Peyer's patch (tissue), 4 donors: ENCODE measurements at places on chromosomes 4 and X.
A peak's percentile ranks its signal among the peaks of the same experiment; 100 is the strongest.

DNA sequence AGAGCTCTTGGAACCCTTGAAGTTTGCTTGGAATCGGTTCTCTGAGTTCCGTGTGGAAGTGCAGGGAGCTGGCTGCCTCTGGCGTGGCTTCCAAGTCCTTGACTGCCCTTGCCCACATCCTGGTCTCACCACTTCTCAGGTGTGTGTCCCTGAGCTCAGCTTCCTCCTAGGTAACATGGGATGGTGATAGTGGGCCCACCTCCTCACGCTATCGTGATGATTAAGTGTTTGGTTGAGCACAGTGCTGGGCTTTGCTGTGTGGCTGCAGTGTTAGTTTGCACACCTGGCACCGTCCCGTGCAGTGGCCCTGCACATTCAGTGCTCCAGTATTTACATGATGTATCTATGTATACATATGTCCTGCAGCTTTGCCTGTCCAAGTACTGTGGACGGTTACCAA lies 81.5 kb downstream of the CLDN34 start:
- no peak for DNase-seq

GRCh38 chrX:44996277-44996676 lies 123.3 kb downstream of the KDM6A start:
- no peak for DNase-seq

- peak; percentile 59 for DNase-seq
These were observed 84.6 kb downstream of the RELL1 start for GRCh38 chr4:37601531-37601930.

- DNase-seq, result no peak
These were observed 119.8 kb downstream of the PPARGC1A start for GRCh38 chr4:23770011-23770410.

- DNase-seq, result no peak
These were observed 200.4 kb downstream of the AFAP1 start for GRCh38 chr4:7739077-7739917.

DNA sequence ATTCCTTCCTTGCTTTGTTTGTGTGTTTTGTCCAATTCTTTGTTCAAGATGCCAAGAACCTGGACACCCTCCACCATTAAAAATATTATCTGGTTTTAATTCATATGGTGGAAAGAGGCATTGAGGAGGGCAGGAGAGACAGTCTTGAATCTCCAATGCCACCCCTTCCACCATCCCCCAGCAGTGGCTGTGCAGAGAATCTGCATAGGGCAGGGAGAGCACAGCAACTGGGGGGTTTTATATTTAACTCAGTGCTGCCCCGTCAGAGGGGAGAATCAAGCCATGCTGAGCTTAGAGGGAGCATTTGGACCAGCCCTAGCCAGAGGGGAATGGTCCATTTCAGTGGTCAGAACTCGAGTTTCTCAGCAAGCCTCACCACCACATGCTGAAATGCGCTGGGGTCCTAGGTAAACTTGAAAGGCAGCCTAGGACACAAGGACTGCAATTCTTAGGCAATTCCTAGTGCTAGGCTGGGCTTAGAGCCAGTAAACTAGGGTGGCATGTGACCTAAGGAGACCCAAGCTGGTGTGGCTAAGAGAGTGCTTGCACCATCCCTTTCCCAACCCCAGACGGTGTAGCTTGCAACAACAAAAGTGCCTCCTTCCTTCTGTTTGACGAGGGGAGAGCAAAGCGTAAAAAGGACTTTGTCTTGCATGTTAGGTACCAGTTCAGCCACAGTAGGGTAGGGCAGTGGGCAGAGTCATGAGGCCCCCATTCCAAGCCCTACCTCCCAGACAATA lies 34.2 kb downstream of the CCDC158 start:
- DNase-seq, result no peak

GRCh38 chr4:109389369-109390114 lies 44.1 kb upstream of the SEC24B start:
- no peak for DNase-seq

- DNase-seq, result no peak
These were observed 23.4 kb upstream of the G3BP2 start for GRCh38 chr4:75696581-75696980.

DNA sequence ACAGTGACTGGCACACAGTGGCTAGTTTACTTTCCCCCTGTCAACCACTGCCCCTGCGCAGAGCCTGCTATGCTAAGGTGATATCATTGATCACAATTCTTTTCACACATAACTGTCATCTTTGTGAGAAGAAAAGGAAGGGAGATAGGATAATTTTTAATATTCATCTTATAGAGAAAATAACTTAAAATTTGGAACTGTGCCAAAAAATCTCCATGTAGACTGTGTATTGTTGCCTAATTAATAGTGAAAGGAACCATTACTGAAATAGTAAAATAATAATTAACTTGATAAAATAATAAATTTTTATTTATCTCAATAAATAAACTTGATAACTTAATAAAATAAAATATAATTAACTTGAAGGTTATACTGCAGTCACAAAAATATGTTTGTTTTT lies 1069.4 kb downstream of the C4orf33 start:
- DNase-seq, result no peak

DNA sequence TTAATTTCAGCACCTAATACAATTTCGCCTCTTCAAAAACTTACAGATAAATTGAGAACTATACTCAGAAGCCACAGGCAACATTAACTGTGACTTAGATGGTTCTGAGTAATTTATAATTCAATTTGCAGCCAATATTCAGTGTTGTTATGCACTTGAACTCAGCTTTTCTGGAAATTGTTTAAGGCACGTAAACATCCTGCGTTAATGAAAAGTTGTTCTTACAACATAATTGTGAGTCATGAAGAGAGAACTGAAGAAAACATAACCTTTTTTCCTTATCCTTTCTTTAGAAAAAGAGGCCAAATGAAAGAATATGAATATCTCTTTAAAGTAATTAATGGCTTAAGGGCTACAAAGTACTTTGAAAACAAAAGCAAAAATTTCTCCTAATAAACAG lies 16.6 kb upstream of the H2AZ1 start:
- DNase-seq, result no peak

GRCh38 chr4:127362686-127363085 lies 270.1 kb upstream of the INTU start:
- no peak for DNase-seq

GRCh38 chrX:66815227-66815626 lies 176.3 kb upstream of the EDA2R start:
- DNase-seq, result peak; percentile 62

DNA sequence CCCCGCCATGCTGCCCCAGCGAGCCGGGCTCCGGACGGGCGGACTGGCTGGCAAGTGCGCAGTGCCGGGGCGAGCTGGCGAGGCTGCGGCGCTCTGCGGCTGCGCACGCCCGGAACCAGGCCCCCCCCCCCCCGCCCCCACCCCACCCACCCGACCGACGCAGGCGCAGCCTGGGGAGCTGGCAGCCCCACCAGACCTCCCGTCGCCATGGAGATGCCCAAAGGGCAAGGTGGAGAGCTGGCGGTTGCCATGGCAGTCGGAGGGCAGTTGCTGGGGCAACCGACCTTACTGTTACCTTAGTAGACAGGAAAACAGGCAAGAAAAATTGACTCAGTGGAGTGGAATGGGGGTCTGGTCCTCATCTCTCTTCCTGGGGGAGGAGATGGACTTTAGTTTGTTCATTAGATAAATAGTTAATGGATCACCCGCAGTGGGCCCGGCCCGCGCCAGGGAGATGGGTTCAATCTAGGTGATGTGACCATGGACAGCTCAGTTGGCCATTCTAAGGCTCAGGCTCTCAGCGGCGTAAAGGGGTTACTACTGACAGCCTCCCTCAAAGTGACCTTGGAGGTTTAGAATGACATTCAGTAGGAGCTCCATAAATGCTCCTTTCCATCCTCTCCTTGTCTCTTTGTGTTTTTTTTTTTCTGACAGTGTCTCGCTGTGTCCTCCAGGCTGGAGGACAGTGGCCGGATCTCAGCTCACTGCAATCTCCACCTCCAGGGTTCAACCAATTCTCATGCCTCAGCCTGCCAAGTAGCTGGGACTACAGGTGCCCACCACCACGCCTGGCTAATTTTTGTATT lies at the start of gene PCSK1N:
PCSK1N (minus strand) TSS at position 87 of the 806 bp plus-strand sequence; CDS start at position 9, 78 bp downstream.
- no peak for DNase-seq

GRCh38 chr4:7818399-7818911 lies 121.2 kb downstream of the AFAP1 start:
- no peak for DNase-seq

- peak; percentile 26 for DNase-seq
These were observed 41.6 kb upstream of the HMX1 start for GRCh38 chr4:8913121-8913857.

DNA sequence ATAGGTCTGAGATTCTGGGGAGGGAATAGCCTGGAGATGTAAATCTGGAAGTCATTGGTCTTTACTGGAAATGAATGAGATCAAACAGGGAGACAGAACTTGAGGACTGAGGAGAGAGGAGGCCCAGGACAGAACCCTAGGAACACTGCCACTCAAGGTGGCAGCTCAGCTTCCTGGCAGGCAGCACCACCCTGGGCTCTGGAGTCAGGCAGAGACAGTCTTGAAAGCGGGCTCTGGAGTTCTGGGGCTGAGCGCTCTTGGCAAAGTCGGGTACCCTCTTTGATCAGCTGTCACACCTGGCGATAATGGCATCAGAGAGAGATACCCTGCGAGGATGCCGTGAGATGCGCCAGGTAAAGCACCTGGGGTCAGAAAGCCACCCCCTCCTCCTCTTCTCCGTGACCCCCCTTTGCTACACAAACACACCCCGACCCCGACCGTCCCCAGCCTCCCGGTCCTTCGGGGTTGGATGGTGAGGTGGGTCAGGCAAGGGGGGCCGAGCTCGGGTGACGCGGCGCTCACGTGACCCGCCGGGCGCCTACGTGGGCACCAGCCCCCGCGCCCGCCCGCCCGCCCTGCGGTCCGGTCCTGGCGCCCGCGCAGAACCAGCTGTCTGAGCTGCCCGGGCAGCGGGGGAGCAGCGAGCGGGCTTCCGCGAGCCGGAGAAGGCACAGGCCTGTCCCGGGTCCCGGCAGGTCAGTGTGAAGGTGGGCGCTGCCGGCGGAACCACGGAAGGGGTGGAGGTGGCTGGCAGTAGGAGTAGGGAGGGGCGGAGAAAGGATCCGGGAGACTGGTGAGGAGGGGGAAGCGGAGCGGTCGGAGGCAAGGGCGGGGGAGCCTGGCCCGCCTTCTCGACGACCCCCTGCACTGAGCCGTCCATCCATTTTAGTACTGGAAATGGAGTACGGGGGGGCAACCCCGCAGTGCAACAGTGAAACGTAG lies at the start of gene TCEAL3:
TCEAL3 (plus strand) TSS at position 600 of the 942 bp plus-strand sequence. CDS start 1,102 bp downstream, outside the sequence.
- DNase-seq, result peak; percentile 70

- no peak for DNase-seq
These were observed 74.7 kb upstream of the INTU start for GRCh38 chr4:127558088-127558487.

DNA sequence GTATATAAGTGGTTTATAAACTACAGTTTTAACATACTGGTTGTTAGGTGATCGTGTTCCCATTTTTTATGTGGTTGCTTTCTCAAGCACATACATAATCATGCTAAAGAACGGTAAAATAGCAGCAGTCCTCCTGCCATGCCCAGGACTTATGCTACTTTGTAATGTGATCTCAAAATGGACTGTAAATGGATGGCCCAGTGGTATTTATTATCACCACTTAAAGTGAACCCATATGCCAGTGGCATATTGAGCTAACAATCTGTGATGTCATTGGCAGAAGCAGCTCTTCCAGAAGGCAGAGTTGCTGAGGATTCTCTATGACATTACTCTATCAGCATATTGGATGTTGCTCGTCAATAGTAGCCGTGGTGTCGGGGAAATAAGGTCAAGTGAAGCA lies 28.6 kb downstream of the ANK2 start:
- DNase-seq, result no peak

DNA sequence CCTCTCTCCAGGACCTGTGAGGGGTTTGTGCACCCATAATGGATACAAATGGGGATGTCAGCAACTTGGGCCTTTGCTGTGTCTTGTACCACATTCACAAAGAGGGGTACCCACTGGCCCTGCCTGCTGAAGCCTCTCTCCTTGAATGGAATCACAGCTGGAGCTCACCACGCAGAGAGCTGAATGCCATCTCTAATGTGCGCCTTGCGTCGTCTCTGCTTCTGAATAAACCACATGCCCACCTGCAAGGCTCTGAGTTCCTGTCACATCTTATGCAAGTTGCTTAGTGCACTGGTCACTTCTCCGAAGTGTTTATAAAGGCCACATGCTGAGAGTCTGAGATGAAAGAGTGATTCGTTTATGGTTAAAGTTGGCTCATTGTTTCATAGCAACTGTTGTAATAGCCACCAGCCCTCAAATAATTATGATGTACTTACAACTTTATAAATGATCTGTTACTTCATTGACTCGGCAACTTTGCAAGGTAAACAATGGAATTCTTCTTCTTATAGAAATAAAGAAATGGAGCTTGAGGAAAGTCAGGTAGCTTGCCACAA lies 6.2 kb upstream of the PUDP start:
- no peak for DNase-seq

DNA sequence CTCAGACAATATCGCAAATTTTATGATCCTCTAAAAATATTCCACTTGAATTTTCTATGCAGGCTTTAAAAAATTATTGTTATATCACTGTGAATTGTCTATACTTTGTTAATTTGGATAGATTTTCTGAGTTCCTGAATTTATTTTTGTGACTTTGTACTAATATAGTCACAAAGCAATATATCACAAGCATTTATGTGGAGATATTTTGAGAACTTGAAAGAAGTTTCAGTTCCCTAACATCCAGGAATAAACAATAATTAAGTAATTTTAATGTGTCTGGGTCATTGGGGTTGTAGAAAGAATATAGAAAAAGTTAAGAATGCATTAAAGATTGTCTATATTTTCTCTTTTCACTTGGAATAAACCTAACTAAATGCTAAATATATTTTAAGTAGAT lies 32.0 kb downstream of the CXCL8 start:
- DNase-seq, result no peak

GRCh38 chr4:65344278-65344825 lies 325.9 kb downstream of the EPHA5 start:
- DNase-seq, result no peak

DNA sequence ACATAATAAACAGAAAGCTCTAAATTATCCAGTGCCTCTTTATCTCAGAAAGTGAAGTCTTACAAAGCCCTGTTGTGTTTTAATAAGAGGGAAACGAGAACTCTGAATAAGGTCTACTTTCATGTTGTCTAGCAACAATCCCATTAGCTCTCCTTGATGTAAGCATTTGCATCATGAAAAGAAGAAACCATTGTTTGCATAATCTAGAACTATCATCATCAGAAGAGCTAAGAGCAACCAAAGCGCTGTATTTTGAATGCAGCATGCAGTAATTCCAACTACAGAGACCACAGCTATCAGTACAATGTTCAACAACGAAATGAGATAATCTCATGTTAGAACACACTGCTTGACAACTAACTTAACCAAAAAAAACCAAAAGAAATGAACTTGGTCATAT lies 257.1 kb downstream of the CAMK2D start:
- no peak for DNase-seq

GRCh38 chrX:133285341-133285740 lies 67.2 kb upstream of the TFDP3 start:
- no peak for DNase-seq

GRCh38 chr4:188975271-188975670 lies 836.0 kb downstream of the TRIML1 start:
- DNase-seq, result no peak

DNA sequence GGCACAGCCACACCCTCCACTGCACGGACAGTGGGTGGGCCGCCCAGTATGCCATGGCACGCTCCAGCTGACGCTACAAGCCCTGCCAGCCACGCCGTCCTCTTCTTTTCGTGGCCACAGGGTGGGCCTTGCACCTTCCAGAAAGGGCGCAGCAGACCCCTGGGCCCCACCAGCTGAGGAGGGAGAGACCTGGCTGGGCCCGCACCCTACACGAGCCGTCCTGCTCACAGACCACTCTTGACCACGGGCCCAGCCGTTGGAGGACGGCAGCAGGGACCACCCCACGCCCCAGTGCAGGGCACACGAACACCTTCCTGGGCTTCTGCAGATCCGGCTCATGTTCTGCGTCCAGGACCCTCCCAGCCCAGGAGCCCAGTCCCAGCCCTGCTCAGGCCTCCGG lies 27.1 kb downstream of the FAM53A start:
- DNase-seq, result no peak
